Liver (tissue), 10 donors: ENCODE measurements at places on chromosomes 3 and 15. TPM values are rescaled to one million over a fixed set of nuclear protein-coding genes. Genes with fewer than 3 reads are reported as not detected.

- H3K4me3 ChIP-seq: no peak overlapping the region
- peaks cover 4% of the 10 kb centered on the region for H3K27me3 ChIP-seq
- no peaks in the 10 kb centered on the region for H3K4me1 ChIP-seq
- no peaks in the 10 kb centered on the region for H3K36me3 ChIP-seq
- DNase-seq: no peak
Measured at GRCh38 chr3:54511766-54512365, 389.5 kb downstream of the CACNA2D3 start.

- no peak overlapping the region for H3K4me3 ChIP-seq
- no peaks in the 10 kb centered on the region for H3K27me3 ChIP-seq
- no peaks in the 10 kb centered on the region for H3K36me3 ChIP-seq
- no peak for DNase-seq
- H3K4me1 ChIP-seq: no peaks in the 10 kb centered on the region
Measured at GRCh38 chr3:140499114-140499757, 178.6 kb upstream of the TRIM42 start.

DNA sequence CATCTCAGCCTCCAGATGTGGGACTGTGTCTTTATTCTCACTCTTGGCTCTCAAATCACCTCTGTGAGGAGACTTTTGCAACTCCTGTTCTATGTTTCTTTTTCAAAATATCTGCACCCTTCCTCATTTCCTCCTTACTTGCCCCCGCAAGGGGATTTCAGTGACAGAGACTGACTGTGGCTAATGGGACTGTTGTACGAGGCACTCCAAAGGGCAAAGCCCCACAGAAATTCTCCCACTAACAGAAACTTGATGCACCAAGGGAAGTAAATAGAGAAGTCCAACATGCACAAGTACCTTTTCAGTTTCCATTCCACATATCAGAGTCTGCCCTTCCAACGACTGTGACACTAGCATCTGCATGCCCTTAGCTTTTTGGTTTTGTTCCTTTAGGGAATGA, 69.7 kb downstream of the LRRK1 start:
- H3K4me1 ChIP-seq: no peaks in the 10 kb centered on the region
- H3K4me3 ChIP-seq: no peak overlapping the region
- DNase-seq: no peak
- no peaks in the 10 kb centered on the region for H3K36me3 ChIP-seq
- H3K27ac ChIP-seq: no peak overlapping the region

- H3K4me1 ChIP-seq: peaks cover 2% of the 10 kb centered on the region
- H3K27me3 ChIP-seq: no peaks in the 10 kb centered on the region
- no peak overlapping the region for H3K4me3 ChIP-seq
- no peak overlapping the region for H3K27ac ChIP-seq
- H3K36me3 ChIP-seq: no peaks in the 10 kb centered on the region
- no peak for DNase-seq
Measured at GRCh38 chr15:79513940-79514339, 81.8 kb downstream of the MINAR1 start.

DNA sequence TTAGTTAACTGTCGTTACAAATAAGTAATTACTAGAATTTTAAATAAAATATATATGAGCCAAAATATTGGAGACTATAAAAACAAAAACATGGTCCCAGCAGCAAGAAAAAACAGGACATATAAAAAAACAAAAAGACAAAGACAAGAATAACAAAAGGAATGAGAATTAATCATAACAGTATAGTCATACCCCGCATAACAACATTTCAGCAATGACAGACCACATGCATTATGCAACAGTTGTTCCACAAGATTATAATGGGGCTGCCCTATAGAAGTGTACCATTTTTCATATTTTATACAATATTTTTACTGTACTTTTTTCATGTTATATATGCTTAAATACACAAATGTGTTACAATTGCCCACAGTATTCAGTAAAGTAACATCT, 5.6 kb downstream of the HLTF start:
- H3K27me3 ChIP-seq: no peaks in the 10 kb centered on the region
- H3K4me1 ChIP-seq: peaks cover 3% of the 10 kb centered on the region
- no peak for DNase-seq
- H3K36me3 ChIP-seq: no peaks in the 10 kb centered on the region
- no peak overlapping the region for H3K27ac ChIP-seq

DNA sequence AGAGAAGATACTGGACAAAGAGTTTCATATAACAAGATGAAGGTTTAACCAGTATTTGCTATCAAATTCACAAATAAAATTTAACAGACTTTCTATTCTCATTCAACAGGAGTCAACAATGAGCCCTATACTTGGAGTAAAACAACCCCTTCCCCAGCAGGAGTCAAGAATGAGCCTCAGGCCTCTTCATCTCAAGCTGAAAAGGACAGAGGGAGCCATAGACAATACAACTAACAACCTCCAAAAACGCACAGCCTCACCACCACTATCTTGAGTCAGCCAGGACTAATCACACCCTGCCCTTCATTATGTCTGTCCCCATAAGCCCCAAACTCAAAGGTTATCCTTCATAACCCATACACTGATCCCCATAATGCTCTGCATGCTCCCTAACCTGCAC, 36.4 kb downstream of the ETFA start:
- H3K4me1 ChIP-seq: no peaks in the 10 kb centered on the region
- no peak overlapping the region for H3K4me3 ChIP-seq
- H3K27me3 ChIP-seq: no peaks in the 10 kb centered on the region
- H3K36me3 ChIP-seq: peaks cover 68% of the 10 kb centered on the region

DNA sequence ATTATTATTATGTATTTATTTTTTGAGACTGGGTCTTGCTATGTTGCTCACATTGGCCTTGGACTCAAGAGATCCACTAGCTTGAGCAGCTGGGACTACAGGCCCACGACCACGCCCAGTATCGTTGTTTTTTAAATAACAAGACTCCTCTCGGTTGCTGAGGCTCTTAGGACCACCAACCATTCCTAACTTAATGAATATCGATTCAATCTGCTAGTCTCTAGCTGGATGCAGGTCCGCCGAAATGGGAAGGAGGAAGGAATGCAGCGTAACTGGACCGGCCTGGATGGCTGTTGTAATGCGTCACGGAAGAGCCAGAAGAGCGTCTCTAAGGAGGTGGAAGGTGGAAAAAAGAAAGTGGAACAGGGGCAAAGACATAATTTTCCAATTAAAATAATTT, 1.7 kb downstream of the ANXA2 start:
- H3K27ac ChIP-seq: peak overlapping the region; percentile 84
- no peak for DNase-seq
- H3K27me3 ChIP-seq: no peaks in the 10 kb centered on the region
- H3K4me1 ChIP-seq: peaks cover 48% of the 10 kb centered on the region
- no peaks in the 10 kb centered on the region for H3K36me3 ChIP-seq

DNA sequence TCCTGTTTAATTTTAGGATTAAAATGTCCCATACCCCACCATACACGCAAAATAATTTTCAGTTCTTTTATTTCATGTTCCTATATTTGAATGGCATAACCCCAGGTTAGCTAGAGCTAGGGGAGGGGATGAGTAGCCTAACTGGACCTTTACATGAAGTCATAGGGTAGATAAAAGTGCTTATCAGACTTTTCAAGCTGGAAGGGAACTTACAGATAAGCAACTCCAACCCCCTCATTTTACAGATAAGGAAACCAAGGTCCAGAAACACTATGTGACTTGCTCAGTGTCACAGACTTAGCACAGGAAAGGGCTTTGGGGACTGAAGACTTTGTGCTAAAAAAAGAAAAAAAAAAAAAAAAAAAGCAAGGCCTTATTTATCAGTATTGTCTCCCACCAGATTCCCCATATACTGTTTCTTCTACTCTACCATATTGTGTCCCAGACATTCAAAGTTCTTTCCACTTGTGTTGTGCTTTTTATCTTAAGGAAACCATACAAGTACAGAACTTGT, 10.6 kb upstream of the TNIK start:
- H3K27me3 ChIP-seq: no peaks in the 10 kb centered on the region
- no peak overlapping the region for H3K27ac ChIP-seq
- H3K4me3 ChIP-seq: no peak overlapping the region
- H3K4me1 ChIP-seq: no peaks in the 10 kb centered on the region
- no peak for DNase-seq

DNA sequence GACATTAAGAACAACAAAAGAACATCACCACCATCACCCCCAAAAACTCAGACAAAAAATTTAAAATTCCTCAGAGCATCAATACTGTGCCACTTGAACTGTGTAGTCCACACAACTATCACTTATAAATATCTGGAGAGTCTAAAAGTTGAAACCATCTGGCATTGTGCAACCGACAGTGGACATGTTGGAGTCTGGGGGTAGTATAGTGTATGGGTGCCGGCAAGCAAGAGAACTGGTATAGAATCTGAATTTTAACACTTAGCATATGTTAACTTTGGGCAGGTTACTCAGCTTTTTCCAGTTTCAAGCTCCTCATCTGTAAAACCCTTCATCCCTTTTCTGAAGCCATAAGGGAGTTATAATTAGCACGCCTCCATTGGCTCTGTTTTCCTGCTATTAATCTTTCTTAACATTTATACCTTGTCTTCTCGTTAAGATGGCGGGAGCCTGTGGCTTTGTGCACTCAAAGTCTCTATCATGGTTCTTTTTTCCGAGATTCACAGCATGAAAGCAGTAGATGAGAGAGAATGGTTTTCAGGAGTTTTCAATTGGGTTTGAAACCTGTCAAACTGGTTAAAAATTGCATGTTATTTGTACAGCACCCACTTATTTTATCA, 255.7 kb upstream of the TBL1XR1 start:
- no peak for DNase-seq
- no peaks in the 10 kb centered on the region for H3K36me3 ChIP-seq
- no peaks in the 10 kb centered on the region for H3K27me3 ChIP-seq
- H3K4me3 ChIP-seq: no peak overlapping the region
- H3K27ac ChIP-seq: no peak overlapping the region
- H3K4me1 ChIP-seq: no peaks in the 10 kb centered on the region

- H3K36me3 ChIP-seq: no peaks in the 10 kb centered on the region
- no peaks in the 10 kb centered on the region for H3K27me3 ChIP-seq
- peak; percentile 79 for DNase-seq
- peak overlapping the region; percentile 96 for H3K27ac ChIP-seq
- peaks cover 8% of the 10 kb centered on the region for H3K4me1 ChIP-seq
- peak overlapping the region; percentile 46 for H3K4me3 ChIP-seq
Measured at GRCh38 chr15:90184119-90184785, 16.9 kb upstream of the SEMA4B start.

DNA sequence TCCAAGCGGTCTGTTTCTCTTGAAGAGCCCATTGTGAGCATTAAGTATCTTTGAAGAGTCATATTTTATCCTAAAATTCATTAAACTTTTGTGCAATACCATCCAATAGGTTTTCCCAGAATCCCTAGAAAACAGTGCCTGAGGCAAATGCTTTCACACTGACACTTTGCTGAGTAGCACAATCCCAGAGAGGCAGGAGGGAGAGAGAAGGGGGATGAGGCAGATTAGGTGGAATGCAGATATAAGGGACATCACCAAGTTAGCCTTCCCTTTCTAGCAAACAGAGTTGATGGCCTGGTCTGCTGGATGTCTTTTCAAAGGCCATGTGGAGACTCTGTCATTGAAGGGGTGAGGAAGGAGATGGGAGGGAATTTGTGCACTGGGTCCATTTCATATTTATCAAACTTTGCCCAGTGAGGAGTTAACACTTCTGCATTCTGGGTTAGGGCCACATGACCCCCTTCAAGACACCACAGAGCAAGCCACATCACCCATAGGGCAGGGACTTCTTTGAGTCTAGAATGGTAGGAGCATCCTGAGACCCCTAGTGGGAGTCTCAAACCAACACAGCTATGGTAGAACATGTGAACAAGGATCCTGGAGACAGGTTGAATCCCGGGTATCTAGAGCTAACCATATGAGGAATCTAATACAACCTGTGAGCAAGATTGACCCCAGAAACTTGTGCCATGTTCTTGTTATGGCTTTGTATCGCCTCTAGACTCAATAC, 32.0 kb upstream of the SEMA6D start:
- no peaks in the 10 kb centered on the region for H3K4me1 ChIP-seq
- no peak overlapping the region for H3K27ac ChIP-seq
- no peaks in the 10 kb centered on the region for H3K36me3 ChIP-seq

DNA sequence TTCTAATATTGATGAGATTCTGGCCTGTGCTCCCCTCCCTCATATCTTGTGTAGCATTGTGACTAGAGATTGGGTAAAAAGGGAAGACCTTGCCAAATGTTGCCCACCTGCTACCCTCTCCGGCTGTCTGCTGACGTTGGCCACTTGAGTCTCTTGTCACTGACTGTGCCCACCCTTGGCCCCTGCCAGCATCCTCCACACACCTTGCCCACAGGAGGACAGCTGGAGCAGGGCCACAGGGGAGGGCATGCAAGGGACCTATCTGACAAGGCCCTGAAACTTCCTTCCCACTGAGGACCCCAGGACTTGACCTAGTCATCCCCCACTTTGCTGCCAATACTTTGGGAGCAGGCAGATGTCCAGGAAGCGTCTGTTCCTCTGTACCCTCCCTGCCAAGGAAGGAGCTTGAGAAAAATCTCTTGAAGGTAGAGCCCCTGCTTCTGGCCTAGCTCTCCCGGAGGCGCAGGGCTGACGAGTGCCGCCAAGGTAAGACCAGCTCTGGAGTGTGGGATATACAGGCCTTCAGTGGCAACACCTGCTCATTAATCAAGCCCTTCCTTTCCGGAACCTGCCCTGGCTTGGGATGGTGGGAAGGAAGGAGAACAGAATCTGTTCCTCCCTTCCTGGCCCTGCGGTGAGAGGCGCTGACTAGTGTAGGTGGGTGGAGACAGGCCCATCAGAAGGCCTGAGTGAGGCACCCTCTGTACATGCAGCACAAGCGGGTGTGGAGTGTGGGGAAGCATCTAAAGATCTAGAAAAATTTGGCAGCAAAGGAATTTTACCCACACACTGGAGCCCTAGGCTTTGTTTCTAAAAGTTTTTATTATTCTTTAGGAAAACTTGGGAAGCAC, 4.9 kb upstream of the PAK6 start:
- H3K36me3 ChIP-seq: no peaks in the 10 kb centered on the region
- DNase-seq: no peak
- H3K27ac ChIP-seq: no peak overlapping the region
- H3K4me1 ChIP-seq: no peaks in the 10 kb centered on the region
- no peak overlapping the region for H3K4me3 ChIP-seq

DNA sequence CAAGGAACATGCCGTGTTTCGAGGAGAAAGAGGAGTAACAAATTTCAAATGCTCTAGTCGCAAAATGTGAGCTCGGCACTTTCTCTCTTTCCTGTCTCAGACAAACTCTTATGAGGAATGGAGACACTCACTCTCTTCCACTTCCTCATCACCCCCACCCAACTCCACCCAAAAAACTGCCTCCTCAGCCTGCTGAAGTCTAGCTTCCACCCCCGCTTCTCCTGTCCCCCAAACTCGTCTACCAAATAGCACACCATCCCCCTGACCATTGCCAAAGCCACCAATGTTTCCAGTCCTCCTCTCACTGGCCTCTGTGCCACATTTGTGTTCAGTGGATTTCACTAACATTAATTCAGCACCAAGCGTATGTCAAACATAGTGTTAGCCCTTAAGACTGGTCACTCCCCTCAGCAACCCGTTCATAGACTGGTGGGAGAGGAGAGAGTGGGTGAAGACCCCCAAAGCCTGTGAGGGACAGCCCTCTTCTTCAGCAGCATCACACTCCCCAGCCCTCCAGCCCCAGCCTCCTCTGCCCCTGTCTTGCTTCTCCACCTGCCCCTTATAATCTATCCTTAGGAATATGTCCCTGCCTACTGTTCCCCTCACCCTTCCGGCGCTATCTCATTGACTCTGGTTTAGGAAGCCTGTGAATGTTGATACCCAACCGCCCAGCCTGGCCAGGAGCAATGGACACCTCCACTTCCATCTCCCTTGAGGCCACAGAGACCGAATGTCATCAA, 77.3 kb downstream of the FAM174B start:
- no peak overlapping the region for H3K4me3 ChIP-seq
- H3K27ac ChIP-seq: no peak overlapping the region
- no peaks in the 10 kb centered on the region for H3K27me3 ChIP-seq
- DNase-seq: peak; percentile 19
- no peaks in the 10 kb centered on the region for H3K36me3 ChIP-seq
- H3K4me1 ChIP-seq: no peaks in the 10 kb centered on the region

Gene XPC
- 15.4 TPM for polyA plus RNA-seq

Gene FBXO40
- polyA plus RNA-seq: not detected

Gene TBC1D23
- 11.5 TPM for polyA plus RNA-seq

Gene SPATA12
- polyA plus RNA-seq: not detected

Gene DUOX1
- polyA plus RNA-seq: 0.94 TPM
